Pancreas (tissue), 10 donors: ENCODE measurements at places on chromosomes 5 and 9.

GRCh38 chr5:14745188-14745563, 80.7 kb downstream of the OTULIN start:
- DNase-seq: no peak

GRCh38 chr5:61599370-61600122, 267.5 kb downstream of the ZSWIM6 start:
- no peak for DNase-seq

DNA sequence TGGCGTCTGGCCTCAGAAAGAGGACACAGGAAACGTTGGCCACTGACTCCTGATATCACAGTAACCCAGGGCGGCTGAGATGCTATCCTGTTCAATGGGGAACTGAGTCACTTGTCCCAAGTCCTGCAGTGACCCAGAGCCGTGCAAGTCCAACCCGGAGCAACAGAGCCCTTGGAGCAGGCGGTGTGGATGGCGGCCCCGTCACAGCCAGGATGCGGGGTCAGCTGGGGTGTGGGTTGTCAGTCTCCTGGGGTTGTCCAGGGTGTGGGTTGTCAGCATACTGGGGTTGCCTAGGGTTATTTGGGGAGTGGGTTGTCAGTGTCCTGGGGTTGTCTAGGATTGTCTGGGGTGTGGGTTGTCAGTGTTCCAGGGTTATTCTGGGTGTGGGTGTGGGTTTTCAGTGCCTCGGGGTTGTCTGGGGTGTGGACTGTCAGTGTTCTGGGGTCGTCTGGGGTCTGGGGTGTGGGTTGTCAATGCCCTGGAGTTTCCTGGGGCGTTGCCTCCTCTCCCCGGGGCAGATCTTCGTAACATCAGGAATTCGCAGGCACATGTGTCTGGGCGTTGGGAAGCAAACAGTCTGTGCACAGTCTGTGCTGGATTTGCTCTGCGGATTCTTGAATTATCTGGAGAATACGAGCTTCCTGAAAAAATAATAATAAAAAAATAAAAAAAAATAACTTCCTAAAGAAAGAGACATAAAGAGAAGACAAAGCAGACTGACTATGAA, 257.5 kb downstream of the PARP8 start:
- DNase-seq: no peak

DNA sequence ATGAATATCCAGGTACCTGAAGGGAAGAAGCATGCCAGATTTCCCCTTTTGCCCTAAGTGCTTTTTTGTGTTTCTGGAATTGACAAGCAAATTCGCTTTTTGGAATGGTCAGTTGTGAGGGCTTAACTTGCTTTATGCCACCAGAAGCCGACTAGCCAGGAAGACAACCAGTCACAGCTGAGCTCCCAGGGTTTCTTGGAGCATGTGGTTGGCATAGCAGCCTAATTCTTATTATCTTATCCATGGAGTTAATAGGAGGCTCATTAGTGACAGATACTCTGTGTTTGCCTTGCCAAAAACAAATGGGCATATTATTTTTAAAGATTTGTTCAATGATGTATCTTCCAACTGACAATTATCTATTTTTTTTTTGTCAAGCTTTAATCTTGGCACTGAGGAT, 500.7 kb downstream of the PTPRD start:
- DNase-seq: no peak

DNA sequence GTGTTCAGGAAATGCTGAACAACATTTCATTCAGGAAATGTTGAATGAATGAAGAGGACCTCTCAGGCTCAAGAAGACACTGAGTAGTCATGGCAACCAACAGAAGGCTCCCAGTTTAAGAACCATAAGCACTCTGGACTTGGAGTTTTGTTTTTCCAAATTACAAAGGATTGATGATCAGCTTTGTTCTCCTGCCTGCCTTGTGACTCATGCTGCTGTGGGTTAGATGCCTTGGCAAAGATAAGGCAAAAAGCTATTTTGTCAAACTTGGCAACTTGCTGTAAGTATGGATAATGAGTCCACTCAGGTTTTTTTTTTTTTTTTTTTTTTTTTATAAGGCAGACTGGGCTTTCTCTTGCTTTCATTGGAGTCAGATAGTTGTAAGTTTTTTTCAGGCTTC, 365.0 kb downstream of the TMEM232 start:
- no peak for DNase-seq

DNA sequence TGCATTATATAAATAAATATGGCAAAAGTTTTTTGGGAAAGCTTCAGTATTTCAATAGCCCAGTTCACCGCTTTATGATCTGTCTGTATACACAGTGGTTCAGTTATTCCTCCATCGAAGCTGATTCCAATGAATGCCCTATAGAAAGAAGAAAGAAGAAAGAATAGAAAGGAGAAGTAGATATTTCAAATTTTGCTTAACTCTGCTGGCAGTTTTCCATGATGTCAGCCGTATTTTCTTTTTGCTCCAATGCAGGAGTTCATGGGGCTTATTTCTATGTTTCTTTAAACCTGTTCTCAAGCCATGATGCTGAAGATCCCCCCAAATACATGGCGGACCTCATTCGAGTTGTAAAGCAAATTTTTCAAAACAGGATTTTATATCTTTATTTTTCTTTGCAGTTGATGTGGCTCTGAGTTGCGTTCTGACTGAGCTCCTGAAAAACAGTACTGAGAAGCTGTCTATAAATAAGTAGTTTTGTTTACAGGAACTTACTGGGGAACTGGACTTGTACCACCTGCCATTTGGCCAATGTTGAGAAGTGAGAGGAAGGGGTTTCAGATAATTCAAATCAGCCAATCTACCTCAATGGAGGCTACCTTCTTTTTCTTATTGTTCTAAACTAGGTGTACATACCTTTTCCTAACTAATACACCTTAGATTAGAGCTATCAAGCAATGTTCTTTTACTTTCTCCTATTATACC, 418.5 kb upstream of the MEF2C start:
- no peak for DNase-seq

DNA sequence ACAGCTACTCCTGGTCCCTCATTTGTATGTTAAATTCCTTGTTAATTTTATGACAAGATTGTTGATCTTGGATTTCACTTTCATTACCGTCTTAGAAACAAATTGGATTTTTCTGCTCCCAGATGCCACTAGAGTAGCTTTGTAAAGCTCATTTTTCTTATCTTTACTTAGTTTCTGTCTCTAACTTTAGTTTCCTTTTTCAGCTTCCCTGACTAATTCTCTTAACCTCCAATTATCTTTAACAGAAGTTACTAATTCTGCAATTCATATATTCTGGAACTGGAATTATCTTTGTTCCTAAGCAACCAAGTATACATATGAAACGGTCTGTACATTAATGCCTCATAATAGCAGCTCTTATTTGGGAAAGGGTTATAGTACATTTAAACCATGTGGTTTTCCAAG, 16.7 kb downstream of the ITGA1 start:
- no peak for DNase-seq
